ENCODE measurements at places on chromosomes 2 and 18. TPM values are rescaled to one million over a fixed set of nuclear protein-coding genes. Genes with fewer than 3 reads are reported as not detected.

Gene ATOH8
- 13.7 TPM for total RNA-seq

DNA sequence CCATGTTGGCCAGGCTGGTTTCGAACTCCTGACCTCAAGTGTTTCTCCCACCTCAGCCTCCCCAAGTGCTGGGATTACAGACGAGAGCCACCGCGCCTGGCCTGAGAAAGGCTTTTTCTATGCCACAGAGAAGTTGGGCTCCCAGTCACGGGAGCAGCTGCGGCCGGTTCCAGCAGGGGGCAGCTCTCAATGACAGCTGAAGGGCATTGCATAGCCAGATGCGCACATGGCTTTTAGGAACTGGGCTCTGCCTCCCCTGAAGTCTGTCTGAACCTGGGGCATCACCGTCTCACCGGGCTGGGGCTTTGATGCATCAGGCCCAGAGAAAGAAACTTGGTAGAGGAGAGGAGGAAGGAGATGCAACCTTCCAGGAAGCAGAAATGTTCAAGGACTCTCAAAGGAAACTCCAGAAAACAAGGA lies 84.2 kb upstream of the LAPTM4A start:
- DNase-seq = no peak

- no peak for DNase-seq
These were observed 69.8 kb upstream of the WIPF1 start for GRCh38 chr2:174667250-174667860.

DNA sequence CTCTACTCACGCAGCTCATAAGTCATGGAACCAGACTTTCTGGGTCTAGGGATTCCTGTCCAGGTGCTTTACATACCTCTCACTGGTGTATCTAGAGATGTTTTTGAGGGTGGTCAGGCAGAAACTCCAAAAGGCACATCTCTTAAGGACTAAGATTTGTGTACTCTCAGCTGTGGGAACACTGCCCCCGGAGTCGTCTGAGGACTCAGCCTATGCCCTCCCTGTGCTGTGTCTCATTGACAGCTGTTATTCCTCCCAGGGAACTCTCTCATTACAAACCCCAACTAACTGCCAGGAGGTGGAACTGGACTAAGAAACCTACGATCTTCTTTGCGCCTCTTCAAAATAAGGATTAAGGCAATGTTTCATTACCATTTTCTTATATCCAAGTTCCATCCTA lies 293.9 kb upstream of the DLGAP1 start:
- DNase-seq = no peak

DNA sequence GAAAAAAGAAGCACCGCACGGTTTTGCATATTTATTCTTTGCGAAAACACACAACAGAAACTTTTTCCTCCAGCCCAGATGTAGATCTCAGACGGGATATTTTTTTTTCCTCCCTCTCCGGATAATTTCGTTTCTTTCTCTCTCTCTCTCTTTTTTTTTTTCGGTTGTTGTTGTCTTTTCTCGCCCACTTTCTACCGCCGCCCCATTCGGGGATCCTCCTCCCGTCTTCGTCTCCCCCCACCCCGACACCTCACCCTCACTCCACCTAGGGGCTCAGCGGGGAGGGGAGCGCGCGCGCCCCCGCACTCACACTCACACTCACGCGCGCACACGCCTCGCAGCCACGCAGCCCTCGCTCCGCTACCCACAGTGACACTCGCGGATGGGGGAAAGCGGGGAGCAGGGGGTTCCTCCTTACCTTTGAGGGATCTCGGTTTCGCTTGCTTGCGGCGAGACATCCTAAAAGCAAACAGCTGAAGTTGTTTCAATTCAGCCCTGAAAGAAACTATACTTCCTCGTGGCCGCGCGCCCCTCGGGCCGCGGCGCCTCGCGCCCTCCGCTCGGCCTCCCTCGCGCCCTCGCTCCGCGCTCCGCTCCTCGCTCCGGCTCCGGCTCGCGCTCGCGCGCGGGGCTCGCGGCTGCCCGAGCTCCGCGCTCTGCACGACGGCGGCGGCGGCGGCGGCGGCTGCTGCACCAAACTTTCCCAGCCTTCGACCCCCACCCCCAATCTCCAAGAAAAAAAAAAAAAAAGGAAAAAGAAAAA lies 1.3 kb downstream of the ZNF521 start:
- DNase-seq = peak; percentile 69

DNA sequence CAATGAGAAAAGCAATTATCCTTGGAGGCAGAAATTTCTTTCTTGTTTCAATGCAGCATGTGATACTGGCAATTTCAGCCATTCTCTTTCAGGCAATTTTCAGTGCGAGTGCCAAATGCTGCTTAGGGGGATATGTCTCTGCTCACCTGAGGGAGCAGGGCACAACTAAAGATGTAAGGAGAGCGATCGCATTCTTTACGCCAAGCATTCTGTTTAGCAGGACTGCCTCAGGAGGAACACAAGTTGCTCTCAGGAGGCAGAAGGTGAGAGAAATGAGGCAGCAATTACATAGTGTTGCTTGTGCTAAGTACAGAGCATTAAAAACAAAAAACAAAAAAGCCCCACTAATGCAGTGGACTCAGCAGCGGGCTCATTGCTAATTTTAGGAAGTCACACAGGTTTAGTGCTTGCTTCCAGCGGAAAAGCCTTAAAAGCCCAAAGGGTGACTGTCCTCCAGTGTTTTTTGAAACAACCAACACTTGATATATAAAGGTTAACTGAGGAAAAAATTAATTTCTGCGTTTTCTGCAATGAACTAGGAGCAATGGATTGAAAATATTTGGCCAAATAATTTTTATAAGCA lies 116.9 kb downstream of the METTL8 start:
- DNase-seq = no peak

Gene RETSAT
- 39.8 TPM for total RNA-seq

DNA sequence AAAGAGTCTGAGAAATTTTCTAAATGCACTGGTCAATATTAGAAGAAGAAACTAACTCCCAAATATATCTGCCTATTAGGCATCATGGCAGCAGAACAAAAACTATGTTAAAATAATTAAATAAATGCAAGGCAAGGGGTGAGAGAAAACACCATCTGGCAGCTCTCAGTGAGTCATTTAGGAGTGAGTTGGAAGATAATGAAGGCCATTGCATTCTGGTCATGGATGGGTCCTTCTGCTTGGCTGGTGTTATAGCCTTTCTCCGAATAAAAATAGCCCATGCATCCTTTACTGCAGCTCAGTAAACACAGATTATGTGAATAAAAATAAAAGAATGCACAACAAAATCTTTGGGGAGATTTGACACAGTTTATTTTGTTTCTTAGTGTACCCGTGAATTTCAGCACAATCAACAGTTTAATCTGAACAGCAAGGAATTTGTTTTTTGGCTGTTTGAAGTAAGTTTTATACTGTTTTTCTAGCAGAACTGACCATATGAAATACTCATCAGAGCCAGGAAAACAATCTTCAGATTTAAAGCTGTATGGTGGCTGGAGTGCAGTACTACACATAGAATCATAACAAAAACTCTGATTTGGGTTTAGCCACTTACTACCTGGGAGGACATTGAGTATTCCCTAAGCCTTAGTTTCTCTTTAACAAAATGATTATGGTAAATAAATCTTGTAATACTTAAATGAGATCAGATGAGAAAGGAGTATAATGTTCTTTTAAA lies 225.1 kb upstream of the ITGA4 start:
- DNase-seq = no peak

- DNase-seq = no peak
These were observed 12.9 kb downstream of the ADAM23 start for GRCh38 chr2:206456078-206456754.

Gene AGAP1
- total RNA-seq = 46.3 TPM

Gene CRYGD
- total RNA-seq = not detected

Gene IMMT
- 83.6 TPM for total RNA-seq

DNA sequence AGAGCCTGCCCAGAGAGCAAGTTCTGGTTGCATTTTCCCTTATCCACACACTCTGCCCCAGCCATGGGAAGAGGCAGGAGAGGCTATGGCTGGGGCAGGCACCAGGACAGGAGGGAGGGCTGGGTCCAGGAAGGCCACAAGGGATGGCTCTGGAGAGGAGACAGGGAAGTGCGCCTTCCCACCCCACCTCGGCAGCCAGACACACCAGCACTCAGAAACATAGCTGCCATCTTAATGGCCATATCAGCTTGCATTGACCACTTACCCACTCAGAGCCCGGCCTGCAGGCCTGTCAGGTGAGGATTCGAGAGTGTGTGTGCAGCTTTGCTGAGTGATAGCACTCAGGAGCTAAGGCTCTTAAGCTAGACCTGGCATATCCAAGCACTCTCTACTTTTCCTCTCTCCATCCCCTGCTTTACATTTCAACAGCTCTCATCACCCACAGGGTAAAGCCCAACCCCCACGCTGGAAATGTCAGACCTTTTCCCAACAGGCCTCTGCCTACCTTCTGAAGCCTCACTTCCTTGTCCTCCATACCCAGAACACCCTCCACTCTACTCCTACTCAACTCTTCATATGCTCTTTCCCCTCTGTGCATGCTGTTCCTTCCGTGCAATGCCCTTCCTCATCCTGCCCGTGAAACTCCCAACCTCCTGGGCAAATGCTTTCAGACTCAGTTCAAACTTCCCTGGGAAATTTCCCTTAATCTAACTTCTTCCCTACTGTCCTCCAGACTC lies 147.9 kb downstream of the TNS1 start:
- DNase-seq = no peak

DNA sequence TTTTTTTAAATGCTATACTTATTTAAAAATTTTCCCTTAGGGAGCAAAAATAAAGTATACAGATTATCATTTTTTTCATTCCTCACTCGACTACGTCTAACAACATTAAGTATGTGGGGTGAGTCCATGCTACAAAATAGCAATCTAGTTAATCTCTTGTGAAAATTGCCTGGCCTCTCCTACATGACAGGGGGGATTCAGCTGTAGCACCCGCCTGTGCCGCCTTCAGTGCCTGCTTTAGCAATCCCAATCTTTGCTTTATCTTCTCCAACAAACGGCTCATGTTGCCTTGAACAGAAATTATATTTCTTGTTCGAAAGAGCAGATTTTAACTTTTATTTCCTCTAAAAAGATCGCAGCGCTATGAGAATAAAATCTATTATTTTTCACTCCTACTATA lies 2.4 kb upstream of the SOX11 start:
- no peak for DNase-seq

GRCh38 chr2:159146996-159147666 lies 139.4 kb downstream of the WDSUB1 start:
- DNase-seq = no peak

- DNase-seq = no peak
These were observed 53.1 kb downstream of the MCFD2 start for GRCh38 chr2:46862514-46862913.

- no peak for DNase-seq
These were observed 147.6 kb downstream of the GALNT14 start for GRCh38 chr2:30990671-30991070.

DNA sequence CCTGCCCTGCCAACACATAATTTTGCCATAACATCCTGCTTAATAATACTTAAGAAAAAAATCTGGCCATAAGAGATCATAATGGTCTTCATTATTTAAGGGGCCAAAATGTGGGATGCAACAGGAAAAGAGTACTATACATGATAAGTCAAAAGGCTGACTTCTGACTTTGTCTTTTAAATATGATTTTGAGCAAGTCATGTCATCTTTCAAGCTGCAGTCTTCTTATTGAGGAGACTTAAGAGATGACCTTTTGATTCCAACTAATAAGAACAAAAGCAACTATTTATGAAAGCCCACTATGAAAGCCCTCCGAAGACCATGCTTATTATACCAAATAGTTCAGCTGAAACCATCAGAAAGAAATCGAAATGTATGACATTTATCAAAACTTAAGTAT lies 41.6 kb downstream of the PUM2 start:
- DNase-seq = no peak

- no peak for DNase-seq
These were observed 10.4 kb downstream of the ADCY3 start for GRCh38 chr2:24909555-24910177.

Gene SERPINB4
- total RNA-seq = 0.17 TPM

DNA sequence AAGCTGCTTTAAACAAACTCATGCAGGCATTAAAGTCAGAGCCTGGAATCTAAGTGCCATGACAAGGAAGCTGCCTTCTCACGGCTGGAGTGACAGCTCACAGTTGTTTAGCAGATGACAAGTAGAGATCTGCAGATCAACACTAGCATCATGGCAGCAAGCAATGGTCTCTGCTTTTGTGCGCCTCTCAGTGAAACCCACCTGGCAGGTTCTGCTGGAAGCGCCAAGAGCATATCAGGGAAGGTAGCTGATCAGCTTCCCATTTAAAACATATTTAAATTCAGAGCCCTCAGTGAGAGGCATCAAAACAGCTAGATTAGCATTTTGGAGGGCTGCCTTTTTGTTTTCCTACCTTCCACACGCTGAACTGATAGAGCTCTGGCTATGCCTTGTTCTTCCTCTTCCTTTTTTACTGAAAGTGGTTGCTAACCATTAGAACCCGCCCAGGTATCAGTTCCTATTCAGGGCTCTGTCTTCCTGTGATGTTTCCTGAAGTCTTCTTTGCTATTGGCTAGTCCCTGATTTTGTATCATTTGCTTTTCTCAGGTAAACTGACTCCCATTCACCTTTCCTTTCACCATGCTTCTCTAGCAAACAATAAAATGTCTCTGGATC lies 70.8 kb downstream of the TMEM200C start:
- DNase-seq = no peak

Gene IGFBP5
- total RNA-seq = 245 TPM

DNA sequence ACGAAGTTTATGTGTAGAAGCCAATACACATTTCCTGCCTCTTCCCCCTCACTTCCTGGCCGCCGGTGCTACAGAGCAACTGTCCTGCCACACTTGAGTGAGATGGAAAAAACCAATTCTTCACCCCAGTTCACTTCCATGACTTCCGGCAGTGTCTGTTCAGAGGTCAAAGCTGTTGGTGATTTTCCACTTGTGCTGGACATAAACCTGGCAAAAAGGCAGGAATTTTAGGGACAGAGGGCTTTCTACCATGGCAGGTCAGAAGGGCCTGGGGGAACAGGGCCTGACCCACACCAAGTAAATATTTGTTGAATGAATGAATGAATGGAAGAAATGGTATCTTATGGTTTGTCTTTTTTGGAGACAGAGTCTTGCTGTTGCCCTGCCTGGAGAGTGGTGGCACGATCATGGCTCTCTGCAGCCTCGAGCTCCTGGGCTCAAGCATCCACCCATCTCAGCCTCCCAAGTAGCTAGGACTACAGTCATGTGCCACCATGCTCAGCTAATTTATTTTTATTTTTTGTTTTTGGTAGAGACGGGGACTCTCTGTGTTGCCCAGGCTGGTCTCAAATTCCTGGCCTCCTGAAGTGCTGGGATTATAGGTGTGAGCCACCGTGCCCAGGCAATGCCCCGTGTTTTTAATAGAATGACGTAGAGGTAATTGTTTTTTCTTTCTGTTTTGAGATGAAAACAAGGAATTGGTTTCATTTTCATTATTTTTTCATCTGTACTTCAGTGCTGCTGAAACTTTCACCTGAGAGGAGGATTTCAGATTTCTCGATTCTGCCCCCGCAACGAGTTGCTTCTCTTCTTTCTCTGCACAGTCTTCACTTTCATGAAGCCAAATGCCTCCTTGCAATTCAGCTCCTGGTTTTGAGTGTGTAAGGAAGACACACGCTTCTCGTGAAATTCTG lies 48.0 kb upstream of the LPIN2 start:
- peak; percentile 15 for DNase-seq

Gene MAP2
- total RNA-seq = 37.5 TPM

GRCh38 chr2:219959471-219959870 lies 332.0 kb downstream of the SLC4A3 start:
- DNase-seq = no peak

- no peak for DNase-seq
These were observed 11.0 kb upstream of the CREG2 start for GRCh38 chr2:101398116-101398821.

All from type B pancreatic cell (in vitro differentiated cells).